ENCODE measurements at places on chromosomes 16 and 17.
A peak's percentile ranks its signal among the peaks of the same experiment; 100 is the strongest.

DNA sequence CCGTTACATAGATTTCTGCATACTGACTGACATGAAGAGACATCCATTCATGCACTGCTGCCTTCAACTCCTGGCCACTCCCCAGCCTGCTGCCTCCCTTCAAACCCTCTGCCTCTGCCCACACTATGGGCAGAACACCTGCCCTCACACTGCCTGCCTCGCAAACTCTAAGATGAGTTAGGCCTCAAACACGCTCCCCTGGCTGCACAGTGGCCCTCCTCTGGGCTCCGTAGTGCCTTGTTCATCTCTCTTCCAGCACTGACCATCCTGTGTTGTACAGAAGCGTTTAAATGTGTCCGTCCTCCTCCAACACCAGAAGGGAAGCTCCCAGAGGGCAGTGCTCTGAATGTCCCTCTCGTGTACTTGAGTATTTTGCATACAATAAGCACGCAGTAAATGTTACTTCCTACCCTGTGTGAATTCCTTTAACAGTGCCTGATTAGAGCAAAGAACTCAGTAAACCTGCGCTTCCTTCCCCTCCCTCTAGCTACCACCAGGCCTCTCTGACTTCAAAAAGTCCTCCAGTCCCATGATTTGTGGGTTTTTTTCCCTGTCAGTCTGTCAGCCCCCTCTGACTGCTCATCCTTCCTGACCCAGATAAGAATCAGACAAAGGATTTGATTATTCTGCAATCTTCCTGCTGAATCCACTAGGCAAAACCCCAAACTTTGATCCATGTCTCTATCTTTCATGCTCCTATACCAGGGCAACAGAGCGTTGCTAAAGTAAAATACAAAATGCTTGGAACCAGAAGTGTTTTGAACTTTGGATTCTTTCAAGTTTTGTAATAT lies 3.9 kb downstream of the DHX33 start:
- no peak for DNase-seq

DNA sequence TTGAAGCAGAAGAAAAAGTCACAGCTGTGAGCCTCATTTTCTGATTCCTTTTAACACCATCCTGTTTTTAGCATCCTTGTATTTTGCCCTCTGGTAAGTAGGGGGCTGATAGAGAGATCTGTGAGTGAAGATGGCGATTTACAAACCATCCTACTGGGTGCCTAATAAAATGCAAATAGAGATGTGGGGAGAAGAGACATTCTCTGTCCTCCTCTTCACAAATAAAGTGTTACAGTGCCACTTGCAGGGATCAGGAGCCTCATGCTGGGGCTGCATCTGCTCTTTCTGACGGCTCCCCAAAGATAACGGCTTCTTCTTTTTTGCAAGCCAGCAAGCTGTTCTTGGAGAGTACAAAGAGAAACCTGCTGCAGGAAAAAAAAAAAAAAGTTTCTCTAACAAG lies 418.6 kb downstream of the TOX3 start:
- no peak for DNase-seq

DNA sequence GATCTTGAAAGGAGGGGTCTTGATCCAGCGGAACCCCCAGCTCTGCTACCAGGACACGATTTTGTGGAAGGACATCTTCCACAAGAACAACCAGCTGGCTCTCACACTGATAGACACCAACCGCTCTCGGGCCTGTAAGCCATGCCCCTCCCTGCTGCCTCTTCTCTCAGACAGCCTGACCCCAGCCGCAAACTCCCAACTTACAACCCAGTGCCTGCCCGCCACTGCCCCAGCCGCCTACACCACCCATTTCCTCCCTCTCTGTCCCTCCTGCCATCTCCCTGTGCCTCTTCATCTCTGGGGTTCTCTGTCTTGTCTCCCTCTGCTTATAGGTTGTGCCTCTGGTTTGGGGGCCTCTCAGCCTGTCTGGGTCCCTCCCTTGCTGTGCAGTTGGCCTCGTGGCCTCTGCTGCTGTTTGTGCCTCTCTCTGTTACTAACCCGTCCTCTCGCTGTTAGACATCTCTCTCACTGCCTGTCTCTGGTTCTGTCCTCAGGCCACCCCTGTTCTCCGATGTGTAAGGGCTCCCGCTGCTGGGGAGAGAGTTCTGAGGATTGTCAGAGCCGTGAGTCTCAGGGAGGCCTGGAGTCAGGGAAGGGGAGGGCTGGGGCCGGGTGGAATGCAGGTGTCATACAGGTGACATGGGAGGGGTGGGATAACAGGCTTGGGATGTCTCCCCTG lies 9.6 kb downstream of the ERBB2 start:
- DNase-seq = no peak

DNA sequence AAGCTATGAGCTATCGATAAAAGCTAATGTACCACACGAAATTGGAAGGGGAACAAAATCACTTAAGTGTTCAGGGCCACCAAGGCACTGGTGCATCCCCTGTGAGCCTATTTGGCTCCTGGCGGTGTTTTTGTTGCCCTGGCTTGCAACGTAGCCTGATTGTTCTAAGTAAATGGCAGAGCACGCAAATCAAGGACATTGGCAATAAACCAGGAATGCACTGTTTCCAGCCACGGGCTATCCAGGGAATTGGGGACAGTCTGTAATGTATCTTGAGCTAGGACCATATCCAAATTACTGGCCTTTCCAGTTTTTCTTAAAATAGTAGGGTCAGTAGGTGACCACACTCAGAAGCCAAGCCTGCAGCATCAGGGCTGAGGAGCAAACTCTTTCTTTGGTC lies 734.0 kb downstream of the MAF start:
- DNase-seq = no peak

GRCh38 chr17:55624772-55625433 lies 97.8 kb downstream of the TMEM100 start:
- no peak for DNase-seq

- no peak for DNase-seq
Measured at GRCh38 chr17:55175788-55176427, 88.9 kb upstream of the HLF start.

DNA sequence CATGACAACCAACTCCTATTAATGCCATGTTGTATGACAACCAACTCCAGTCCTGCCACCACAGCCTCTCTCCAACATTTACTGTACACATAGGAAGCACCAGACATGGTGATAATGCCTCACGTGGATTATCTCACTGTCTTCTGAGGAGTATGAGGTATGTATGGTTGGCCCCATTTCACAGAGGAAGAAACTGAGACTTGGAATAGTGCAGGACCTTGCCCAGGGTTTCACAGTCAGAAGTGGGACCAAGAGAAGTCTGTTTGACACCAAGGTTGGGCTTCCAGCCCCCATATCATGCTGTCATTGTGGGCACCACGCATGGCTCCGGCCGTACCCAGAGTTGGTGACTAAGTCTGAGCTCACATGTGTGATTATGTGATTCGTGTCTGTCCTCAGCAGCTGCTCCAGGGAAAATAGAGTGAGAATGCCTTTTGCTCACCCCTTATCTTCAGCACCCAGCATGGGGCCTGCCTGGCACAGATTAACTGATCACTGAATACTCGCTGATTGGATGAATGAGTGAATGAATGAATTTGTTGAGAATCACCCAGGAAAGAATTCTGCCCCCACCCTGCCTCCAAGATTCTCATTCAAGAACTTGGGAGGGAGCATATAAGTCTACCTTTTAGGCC lies 204.1 kb upstream of the NLRP1 start:
- DNase-seq = no peak

- no peak for DNase-seq
Measured at GRCh38 chr17:10380631-10381408, 8.0 kb upstream of the MYH13 start.

GRCh38 chr17:78414178-78415162 lies 36.0 kb downstream of the PGS1 start:
- no peak for DNase-seq

DNA sequence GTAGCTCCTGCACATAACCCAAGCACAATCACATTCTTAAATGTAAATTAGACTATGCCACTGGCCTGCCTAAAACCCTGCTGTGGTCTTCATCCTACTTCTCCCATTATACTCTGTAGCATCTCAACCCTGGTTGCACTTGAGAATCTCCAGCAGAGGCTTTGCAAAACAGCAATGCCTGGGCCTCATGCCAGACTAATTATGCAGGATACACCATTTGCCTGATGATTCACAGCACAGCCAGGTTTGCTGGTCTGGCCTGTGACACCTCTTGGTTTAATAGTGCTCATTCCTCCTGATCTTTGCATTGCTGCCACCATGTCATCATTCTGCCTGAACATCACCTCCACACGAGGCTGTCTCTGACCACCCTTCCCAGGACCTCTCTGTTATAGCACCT lies 491.9 kb upstream of the TOM1L1 start:
- DNase-seq = no peak

GRCh38 chr16:30409125-30410060 lies 2.0 kb downstream of the ZNF771 start:
- peak; percentile 79 for DNase-seq

DNA sequence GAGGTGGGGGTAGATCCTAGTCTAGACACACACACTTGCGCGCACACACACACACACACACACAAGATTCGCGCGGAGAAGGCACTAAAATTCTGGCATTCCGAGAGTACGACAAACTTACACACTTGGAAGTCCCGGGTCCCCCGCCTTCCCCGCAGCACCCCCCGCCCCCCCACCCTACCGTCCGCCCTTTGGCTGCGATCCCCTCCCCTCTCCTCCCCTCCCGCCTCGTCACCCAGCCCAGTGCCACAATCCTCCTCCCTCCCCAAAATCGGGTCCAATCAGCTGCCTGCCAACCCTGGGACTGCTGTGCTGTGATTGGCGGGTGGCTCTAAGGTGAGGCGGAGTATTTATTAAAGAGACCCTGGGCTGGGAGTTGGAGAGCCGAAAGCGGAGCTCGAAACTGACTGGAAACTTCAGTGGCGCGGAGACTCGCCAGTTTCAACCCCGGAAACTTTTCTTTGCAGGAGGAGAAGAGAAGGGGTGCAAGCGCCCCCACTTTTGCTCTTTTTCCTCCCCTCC lies at the start of gene SOX9:
TSS of gene SOX9 (plus strand) at position 379 of the 522 bp plus-strand sequence. CDS start 372 bp downstream, outside the sequence.
- no peak for DNase-seq

DNA sequence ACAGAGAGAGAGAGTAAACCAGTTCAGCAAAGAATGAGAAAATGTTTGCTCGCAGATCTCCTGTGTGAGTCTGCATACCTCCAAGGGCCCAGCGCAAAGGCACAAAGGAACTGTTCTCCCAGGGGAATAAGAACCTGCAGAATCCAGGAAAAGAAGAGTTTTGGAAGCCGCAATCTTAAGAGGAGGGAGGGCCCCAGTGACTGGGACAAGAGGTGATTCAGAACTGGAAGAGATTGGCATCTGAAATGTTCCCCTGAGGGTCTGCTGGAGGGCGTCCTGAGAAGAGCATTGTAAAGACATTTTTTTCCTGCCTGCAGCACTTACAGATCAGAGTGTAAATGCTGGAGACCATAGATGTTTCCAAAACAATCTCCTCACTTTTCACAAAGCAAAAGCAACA lies 6.1 kb downstream of the ATMIN start:
- DNase-seq = no peak

- no peak for DNase-seq
Measured at GRCh38 chr17:8574687-8575086, 55.8 kb downstream of the MYH10 start.

- DNase-seq = no peak
Measured at GRCh38 chr16:84299734-84300440, 5.2 kb downstream of the WFDC1 start.

GRCh38 chr17:1055751-1056645 lies 59.1 kb downstream of the TIMM22 start:
- DNase-seq = no peak

- DNase-seq = peak; percentile 2
Measured at GRCh38 chr17:28744972-28745785, 1.4 kb downstream of the TRAF4 start.

GRCh38 chr16:79628988-79629387 lies 28.5 kb upstream of the MAF start:
- peak; percentile 8 for DNase-seq

DNA sequence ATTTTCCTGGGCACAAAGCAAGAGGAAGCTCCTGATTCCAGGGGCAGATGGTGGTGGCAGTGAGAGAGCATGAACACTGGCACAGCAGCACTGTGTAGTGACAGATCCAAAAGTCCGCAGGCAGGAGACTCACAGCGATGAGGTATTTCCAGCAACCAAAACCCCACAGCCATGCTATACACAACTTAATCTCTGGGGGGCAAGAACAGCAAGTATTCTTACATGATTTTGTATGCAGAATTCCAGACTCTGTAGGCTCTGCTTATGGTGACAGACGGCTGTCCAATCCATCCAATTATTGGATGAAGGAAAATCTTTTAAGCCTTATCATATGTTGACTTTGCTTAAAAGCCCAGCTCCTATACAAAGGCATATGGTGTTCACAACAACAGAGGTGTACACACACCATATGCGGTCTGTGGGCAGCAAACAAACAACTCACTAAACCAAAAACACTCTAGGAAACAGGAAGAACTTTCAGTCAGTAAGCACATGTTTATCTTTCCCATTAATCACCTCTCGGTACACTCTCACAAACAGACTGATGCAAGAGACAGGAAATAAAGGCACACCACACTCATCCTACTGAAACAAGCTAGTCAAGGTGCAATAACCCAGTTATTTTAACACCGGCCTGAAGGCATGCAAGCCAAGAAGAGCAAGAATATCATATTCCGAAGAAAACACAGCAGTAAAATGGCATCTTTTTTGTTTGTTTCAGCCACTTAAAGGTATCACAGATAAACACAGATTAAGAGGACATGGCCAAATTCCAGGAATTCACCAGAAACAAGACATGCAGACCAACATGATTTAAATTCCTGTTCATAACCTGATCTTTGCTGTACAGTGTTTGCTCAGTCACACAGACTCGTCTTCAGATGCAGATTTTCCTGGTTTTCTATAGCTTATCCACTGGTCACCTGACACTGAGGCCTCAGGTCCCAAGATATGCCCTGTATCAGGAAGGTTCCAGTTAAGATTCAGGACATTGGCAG lies 47.8 kb downstream of the ERN1 start:
- DNase-seq = peak; percentile 53

- DNase-seq = no peak
Measured at GRCh38 chr16:47506800-47507199, 45.7 kb downstream of the PHKB start.

DNA sequence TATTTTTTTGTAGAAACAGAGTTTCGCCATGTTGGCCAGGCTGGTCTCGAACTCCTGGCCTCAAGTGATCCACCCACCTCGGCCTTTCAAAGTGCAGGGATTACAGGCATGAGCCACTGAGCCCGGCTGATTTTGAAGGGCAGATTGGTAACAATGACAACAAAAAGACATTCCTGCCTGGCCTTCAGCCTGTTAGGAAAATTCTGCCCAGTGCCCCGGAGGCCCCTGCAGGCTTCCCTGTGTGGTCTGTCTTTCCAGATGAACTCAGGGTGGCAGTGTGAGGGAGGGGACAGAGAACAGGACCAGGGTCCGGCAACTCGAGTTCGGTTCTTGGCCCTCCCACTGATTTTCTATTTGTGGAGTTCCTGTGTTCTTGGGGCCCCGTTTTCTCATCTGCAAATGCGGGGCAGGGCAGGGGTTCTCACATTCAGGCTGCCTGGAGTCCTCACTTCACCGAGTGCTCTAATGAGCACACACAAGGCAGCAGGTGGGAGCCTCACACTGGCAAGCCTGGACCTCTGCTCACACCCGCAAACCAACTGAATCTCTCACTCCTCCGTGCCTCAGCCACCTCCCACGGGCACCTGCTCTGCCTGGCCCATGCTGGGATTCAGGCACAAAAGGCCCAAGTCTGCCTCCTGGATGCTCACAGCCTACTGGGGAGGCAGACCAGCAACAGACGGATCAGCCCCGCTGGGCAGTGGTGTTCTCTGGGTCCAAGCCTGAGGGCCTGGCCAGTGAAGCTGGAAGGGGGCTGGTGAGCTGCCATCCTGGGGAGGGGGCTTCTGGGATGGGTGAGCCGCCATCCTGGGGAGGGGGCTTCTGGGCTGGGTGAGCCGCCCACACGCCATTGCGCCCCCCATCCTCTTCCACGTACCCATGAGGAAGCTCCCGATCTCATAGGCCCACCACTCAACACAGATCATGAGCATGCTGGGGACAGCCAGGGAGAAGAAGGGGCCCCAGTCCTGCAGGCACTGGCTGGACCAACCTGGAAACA lies 10.3 kb downstream of the SLC47A2 start:
- no peak for DNase-seq

All from inflammatory macrophage treated with lipopolysaccharide for 1 hour (primary cell).